ENCODE measurements at places on chromosomes 16 and 17.

DNA sequence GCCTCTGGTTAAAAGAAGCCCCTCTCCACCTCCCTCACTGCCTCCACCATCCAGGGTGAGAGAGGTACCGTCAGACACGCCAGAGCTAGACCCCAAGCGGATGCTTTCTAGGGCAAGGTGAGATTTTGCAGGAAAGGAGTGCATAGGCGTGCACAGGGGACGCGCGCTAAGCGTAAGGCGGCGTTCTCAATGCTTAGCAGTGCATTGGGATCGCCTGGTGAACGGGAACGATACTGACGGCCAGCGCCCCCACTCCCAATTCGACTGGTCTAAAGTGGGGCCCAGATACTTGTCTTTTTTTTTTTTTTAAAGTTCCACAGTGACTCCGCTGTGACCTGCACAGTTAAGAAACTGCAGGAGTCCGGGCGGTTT lies 57.9 kb upstream of the CREBBP start:
- no peak for DNase-seq

DNA sequence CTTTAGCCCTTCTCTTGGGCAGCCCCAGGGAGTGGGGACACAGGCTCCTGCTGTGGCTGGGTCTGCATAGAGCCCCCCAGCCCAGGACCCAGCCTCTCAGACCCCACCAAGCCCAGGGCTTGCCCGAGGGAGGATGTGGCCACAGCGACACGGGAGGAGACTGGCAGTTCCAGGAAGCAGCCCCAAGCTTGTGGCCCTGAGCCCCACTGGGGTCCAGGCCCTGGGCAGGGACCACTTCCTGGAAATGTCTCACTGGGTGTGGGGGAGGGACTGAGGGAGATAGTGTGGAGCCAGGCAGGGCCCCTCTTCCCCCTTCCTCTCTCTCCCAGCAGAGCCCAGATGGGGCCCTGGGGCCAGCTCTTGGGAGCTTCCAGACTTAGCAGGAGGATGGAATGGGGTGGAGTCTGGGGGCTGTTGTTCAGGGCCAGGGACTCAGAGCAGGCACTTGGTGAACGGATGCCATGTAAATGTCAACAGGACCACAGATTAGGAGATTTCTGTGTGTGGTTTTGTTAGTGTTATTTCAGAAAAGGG lies 35.3 kb downstream of the ADGRG5 start:
- no peak for DNase-seq

- no peak for DNase-seq
Observed at GRCh38 chr17:66426397-66427033, 124.1 kb downstream of the PRKCA start.

DNA sequence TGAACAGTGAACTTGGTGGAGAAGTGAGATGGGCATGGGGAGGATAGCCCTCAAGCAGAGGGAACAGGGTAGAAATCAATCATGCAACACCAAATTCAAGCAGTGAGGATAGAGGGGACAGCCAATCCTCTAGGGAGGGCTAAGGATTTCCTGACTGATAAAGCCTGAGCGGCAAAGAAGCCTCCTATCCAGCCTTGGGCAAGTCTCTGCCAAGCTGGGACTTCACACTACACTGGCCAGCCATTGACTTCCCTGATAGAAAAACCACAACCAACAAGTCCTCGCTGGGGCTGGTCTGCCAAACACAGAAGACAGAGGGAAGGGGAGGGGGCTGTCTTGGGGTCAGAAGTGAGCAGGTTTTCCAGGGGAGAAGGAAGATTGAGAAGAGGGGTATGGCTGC lies 2.5 kb upstream of the FBXL19 start:
- DNase-seq, result no peak

GRCh38 chr17:77274096-77274845 lies 133.5 kb downstream of the SEC14L1 start:
- no peak for DNase-seq

DNA sequence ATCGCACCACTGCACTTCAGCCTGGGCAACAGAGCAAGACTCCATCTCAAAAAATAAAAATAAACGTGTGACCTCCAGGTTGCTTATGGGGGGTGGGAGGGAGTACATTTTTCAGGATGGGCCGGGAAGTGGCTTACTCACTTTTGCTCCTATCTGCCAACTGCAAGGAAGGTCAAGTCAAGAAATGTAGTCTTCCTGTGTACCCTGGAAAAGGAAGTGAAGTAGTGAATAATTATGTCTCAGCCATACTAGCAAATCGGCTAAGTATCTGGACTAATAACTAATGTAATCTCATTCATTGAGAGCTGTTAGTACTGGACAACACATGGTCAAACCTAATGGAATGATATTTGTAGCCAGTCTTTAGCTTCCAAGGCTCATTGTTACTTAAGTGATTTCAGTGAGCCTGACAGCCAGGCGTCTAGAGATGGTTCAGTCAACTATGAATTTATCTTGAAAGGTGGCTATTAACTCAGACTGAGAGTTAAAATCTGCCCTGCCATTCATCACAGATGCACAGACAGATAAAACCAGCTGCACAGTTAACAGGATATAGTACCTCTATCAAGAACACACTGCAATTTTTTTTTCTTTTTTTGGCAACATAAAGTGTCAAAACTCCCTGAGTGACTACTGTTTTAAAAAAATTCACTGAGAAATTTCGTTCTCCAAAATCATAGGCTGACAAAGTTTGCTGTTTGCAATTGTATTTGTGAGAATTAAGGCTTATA lies 3.7 kb upstream of the TACO1 start:
- no peak for DNase-seq

GRCh38 chr17:43351691-43352090 lies 47.1 kb upstream of the ARL4D start:
- DNase-seq, result no peak

DNA sequence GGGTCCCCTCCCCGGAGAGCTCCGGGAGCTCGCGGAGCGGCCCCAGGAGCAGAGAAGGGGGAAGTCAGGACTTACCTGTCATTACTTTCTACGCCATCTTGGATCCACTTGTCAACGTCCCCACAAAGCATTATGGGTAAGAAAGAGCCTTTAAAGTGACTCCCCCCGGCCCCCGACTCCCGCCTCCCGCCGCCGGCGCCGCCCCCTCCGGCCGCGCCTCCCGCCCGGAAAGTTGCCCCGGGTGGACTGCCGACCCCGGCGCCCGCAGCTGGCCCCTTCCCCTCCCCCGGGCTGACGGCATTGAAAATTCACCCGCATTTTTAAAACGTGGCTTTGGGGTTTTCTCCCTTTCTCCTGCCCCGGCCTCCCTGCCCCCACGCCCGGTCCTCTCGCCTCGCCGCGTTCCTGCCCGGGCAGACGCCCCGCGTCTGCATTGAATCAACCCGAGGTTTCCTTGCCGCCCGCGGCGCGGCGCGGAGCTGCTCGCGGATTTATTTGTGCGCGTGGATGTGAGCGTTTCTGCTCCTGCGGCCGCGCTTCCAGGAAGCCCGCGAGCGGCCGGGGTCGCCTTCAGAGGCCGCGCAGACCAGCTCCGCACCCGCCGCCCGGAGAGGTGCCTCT lies at the start of gene HELZ:
HELZ (minus strand) TSS at position 124 of the 621 bp plus-strand sequence. CDS start 26,392 bp downstream, outside the sequence.
- peak; percentile 84 for DNase-seq

DNA sequence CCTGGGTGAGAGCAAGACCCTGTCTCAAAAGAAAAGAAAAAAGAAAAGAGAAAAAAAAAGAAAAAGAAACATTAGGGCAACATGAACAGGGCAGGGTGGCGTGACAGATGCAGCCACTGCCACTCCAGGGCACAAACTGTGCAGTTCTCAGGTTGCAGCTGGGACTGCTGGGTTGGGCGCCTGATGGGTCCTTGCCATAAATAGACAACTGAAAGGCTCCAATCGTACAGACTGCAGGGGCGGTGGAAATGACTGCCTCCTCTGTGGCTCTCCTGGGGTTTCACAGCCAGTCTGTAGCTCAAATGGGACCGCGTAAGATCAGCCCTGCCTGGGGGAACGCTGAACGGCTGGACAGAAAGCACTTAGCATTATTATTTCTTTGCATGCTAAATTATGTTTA lies 130.7 kb downstream of the CPPED1 start:
- no peak for DNase-seq

- no peak for DNase-seq
Observed at GRCh38 chr17:48692049-48692448, 30.3 kb downstream of the PRAC1 start.

DNA sequence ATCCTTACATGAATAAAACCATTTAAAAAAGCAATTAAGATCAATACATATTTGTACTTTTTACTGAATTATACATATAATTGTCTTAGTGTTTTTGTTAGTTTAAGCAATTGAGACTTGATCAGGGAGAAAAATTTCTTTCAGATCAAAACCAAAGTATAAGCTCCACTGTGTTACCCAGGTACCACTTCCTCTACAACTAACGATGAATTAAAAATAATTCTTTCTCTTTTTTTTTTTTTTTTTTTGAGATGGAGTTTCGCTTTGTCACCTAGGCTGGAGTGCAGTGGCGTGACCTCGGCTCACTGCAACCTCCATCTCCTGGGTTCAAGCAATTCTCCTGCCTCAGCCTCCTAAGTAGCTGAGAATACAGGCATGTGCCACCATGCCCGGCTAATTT lies 6.8 kb downstream of the FBXO47 start:
- DNase-seq, result no peak

DNA sequence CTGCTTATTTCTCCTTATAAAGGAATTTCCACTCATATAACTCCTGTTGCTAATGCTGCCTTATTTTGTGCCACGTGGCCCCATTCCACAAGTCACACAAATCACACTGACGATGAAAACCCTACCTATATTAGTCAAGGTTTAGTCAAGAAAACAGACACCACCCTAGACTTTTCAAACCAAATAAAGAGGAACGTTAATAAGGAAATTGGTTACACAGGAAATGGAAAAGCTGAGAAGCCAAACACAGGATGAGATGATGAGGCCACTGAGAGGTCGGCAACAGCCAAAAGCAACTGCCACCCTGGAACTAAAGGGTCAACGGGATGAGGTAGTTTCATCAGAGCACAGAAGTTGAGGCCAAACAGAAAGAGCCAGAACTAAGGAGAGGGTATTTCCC lies 47.3 kb upstream of the ALOX12 start:
- no peak for DNase-seq

DNA sequence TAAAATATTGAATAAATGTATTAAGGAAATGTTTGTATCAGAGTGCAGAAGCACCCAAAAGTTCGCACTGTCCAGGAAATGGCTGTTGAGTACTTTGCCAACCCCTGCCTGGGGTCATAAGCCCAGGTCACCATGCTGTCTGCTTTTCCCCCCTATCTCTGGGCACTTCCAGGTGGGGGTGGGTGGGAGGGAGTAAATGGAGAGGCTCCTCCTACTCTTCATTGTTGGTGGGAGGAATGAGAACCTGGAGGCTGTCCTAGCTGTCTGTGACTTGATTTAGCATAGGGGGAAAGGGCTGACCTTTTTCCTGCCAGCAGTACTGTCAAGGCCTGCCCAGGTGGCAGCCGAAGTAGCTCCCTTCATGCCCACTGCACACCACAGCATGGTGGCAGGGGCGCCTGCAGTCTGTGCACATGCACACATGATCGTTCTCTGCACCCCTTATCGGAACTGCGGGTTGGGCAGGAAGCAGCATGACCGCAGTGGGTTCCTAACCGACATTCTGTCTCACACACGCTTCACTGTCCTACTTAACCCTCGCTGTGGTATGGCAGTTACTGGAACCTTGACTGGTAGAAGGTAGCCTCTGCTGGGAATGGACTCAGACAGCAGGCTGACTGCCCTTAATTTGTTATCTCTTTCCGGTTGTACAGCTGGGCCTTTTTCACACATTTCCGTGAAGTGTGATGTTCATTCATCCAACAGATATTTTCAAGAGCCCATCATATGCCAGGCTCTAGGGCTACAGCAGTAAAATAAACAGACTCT lies 41.5 kb downstream of the LDHD start:
- DNase-seq, result no peak

DNA sequence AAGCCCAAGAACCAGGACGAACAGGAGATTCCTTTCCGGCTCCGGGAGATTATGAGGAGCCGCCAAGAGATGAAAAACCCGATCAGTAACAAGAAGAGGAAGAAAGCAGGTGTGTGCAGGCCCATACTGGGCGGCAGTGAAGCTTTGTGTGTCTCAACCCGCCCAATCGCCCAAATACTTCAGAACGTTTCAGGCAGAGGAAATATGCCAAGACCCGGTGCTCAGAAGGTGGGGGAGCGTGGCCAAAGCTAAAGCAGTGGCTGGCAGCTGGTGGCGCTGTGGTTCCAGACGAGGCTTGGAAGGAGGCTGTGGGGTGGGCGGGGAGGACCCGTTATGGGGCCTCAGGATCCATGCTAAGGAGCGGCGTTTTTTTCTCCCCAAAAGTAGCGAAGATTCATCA lies 1.2 kb downstream of the CCDC137 start:
- no peak for DNase-seq

DNA sequence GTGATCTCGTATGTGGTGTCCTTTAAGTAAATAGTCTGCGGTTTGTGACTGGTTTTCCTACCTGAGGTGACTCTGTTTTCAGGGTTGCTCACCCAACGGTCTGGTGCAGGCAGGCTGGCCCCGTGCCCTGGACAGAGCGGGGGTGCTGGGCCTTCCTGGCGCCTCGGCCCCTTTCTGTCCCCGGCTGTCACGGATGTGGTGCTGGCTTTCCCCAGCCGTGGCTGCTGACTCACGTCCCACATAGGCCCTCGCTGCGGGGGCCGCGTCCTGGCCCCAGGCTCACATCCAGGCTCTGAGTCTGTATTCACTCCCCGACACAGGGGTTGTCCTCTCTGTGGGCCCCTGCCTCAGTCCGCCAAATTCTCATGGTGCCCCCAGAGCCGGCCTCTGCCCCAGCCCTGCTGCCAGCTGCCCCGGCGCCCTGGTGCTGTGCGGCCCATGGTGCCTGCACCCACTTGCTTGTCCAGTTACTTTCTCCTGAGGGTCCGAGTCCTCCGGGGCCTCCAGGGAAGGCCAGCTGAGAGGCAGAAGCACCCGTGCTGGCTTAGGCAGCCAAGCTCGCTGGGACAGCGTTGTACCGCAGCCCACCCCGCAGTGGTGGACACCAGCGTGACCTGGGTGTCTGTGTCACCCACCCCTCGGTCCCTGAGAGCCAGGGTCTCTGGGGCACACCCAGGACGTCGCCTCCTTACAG lies 5.9 kb downstream of the CHMP6 start:
- no peak for DNase-seq

- DNase-seq, result no peak
Observed at GRCh38 chr16:4536391-4537106, 2.0 kb downstream of the CDIP1 start.

- DNase-seq, result no peak
Observed at GRCh38 chr17:29616300-29617048, 6.2 kb downstream of the CORO6 start.

GRCh38 chr17:40298726-40299125 lies 10.3 kb upstream of the RARA start:
- DNase-seq, result peak; percentile 71

DNA sequence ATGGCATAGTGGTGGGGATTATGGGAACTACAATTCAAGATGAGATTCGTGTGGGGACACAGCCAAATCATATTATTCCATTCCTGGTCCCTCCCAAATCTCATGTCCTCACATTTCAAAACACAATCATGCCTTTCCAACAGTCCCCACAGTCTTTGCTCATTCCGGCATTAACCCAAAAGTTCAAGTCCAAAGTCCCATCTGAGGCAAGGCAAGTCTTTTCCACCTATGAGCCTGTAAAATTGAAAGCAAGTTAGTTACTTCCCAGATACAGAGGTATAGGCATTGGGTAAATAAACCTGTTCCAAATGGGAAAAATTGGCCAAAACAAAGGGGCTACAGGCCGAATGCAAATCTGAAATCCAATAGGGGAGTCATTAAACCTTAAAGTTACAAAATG lies 1063.2 kb downstream of the CDH11 start:
- no peak for DNase-seq

- DNase-seq, result no peak
Observed at GRCh38 chr16:13041646-13042290, 140.4 kb downstream of the SHISA9 start.
